CD8-positive, alpha-beta T cell (primary cell): ENCODE measurements at places on chromosomes 3 and 15.

- no peak for DNase-seq
These were observed 1.4 kb upstream of the ISLR2 start for GRCh38 chr15:74128785-74129585.

GRCh38 chr3:95627697-95628096, 1186.7 kb upstream of the EPHA6 start:
- DNase-seq, result no peak

DNA sequence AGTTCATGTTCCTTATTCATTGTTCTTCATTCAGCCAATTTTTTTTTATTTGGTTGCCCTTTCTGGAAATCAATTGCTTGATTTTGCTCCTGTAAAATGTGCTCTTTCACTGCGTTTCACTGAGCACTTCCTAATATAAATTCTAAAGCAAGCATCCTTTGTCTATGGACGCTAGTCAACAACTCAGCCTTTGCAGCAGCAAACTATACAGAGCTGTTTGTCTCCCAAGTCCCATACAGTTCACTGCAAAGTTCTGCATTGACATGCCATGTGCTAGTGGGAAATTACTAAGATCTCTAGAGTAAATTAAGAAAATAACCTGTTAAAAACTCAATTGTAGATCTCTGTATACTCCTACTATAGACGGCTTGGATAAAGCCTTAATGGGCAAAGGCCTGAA, 130.1 kb upstream of the BHLHE40 start:
- DNase-seq, result no peak

GRCh38 chr15:35546511-35547381, 781 bp upstream of the DPH6 start:
- DNase-seq, result no peak

DNA sequence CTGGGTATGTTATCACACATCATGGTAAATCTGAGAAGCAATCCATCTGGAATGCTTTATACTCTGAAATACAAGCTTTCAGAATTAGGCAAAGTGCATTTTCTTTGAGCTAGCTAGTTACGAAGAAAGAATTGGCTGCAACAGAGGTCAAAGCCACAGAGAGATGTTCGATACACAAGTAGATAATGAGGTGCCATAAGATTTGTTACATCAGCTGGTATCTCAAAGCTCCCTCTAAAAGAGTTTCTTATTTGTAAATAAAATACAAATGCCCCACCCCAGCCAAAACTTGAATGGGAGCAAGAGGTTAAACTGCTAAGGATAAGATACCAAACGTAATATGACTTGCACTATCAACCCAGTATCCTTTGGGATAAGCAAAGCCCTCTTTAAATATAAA, 84.0 kb upstream of the SLCO3A1 start:
- no peak for DNase-seq

DNA sequence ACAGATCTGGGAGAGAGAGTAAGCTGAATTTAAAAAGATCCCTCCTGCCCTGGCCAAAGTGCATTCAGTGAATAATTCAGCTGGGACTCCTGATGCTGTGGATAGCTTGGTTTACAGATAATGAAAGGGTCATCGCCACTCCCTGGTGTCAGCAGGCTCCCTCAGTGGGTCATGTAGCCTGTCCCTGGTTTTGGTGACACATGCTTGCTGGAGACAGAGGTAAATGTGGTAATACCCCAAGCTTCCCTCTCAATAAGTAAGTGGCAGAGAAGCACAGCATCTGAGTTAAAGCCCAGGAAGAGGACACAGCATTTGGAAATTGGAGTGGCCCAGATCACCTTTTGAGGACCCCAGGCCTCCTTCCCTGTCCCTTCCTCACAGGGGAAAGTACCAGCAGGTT, 1.8 kb downstream of the TMEM115 start:
- no peak for DNase-seq

DNA sequence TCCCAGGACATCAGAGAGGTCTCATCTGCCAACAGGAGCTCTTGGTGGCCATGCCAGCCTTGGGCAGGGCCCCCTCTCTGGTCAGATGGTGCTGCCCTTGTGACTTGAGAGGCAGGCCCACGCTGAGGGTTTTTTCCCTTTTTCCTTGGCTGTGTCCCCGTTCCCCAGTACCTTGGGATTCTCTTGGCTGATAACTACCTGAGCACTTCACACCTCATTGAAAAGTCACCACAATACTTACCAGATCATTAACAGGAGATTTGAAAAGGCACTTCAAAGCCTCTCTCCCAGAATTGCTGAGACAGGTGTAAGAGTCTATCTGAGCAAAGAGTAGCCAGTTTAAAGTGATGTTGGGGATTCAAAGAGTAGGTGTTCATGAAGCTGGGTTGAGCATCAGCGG, 15.1 kb upstream of the TMEM158 start:
- DNase-seq, result no peak

- DNase-seq, result no peak
These were observed 55.8 kb downstream of the GUCA1C start for GRCh38 chr3:108897883-108898282.

- DNase-seq, result no peak
These were observed 330.7 kb upstream of the SLCO3A1 start for GRCh38 chr15:91522605-91523332.

GRCh38 chr3:125382298-125382697, 7.2 kb upstream of the ZNF148 start:
- DNase-seq, result no peak

DNA sequence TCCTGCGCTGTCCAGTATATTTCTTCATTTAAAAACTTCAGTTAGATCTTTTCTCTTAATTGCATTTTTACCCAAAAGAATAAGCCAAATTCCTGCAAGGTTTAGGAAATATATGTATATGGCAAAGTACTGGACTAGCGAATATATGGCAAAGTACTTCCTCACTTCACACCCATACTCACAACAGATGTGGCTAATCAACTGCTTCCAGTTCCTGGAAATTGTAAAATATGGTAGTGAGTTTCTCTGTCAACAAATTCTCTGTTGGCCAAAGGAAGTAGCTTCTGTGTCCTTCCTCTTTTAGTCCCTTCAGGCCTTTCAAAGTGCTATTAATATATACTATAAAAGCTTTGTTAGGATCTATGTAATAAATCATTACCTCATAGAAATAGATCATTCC, 22.0 kb downstream of the GPR15 start:
- DNase-seq, result no peak

DNA sequence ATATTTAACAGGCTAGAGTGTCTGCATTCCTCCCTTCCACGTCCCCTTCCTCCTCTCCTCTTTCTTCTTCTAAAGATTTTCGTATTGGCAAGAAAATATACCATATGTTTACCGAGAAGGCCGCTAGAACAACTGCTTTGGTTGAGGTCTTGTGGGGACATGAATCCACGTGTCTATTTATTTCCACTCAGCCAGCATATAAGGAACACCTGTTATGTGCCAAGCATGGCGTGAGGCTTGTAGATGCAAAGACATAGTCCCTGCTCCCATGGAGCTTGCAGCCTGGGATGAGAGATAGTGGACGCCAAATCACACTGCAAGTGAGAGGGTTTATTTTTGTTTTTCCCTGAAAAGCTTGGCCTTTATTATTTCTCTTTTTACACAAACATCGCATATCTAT, 57.1 kb downstream of the SLC7A14 start:
- DNase-seq, result no peak

GRCh38 chr3:190261015-190261414, 61.2 kb downstream of the CLDN1 start:
- DNase-seq, result no peak

- no peak for DNase-seq
These were observed 4.3 kb upstream of the GLYCTK start for GRCh38 chr3:52283306-52283705.
